ENCODE measurements at places on chromosomes 5 and 9.

- H3K4me3 ChIP-seq: no peak overlapping the region
- no peak for DNase-seq
- no peak overlapping the region for H3K27ac ChIP-seq
- no peaks in the 10 kb centered on the region for H3K4me1 ChIP-seq
Measured at GRCh38 chr5:143139585-143139984, 263.9 kb downstream of the NR3C1 start.

- DNase-seq: no peak
- H3K36me3 ChIP-seq: no peaks in the 10 kb centered on the region
- H3K4me1 ChIP-seq: no peaks in the 10 kb centered on the region
- H3K27me3 ChIP-seq: no peaks in the 10 kb centered on the region
Measured at GRCh38 chr5:115472271-115473025, 72.1 kb downstream of the FEM1C start.

DNA sequence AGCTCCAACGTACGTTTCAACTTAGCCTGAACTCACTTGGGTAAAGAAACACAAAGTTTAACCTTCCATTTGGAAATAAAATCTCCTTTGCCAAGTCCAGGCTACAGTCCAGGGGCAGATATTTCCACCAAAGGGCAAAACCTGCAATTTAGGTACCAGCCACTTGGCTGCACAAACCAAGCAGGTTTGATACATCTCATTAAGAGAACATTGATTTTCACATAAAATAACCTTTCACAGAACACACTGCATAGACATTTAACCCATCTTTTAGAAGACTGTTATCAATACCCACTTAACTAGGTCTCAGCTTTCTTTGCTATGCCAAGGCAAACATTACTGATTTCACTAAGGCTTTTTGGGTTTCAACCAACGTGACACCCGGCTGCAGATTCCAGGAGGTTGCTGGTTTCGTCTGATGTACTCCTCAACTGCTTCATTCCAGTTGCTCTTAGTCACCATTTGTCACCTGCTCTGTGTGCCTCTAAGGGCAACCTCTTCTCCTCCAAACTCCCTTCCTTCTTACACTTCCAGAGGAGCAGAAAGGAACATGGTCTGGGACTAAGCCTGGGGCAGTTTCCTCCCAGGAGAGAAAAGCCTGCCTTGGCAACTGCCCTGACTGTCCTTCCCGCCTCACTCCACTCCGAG lies 67.1 kb downstream of the EPB41L4B start:
- H3K36me3 ChIP-seq: 0 out of 2 replicates have a peak, but pooled peaks cover 4% of the 10 kb centered on the region
- H3K27ac ChIP-seq: no peak overlapping the region
- H3K4me1 ChIP-seq: 0 out of 2 replicates have a peak, but pooled peaks cover under 1% of the 10 kb centered on the region
- no peak for DNase-seq
- no peaks in the 10 kb centered on the region for H3K27me3 ChIP-seq

DNA sequence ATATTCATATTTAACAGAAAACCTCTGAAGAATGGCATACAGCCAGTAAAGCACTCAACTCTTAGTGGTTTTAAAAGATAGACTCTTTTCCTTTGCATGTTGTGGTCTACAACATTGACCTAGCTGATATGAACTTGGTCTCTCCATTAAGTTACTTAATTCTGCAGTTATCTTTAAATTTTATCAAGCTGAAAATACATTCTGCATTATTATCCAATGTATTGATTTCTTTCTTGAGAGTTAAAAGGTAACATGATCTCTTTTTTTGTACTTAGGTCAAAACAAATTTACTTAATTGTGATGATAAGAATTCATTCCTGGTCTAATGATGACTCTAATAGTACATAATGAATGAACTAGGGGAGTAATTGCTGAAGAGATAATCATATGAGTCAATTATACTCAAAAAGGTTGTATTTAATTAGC lies 132.9 kb downstream of the STARD4 start:
- H3K27me3 ChIP-seq: no peaks in the 10 kb centered on the region
- no peak for DNase-seq
- no peaks in the 10 kb centered on the region for H3K36me3 ChIP-seq
- H3K27ac ChIP-seq: no peak overlapping the region
- H3K4me3 ChIP-seq: no peak overlapping the region
- H3K4me1 ChIP-seq: no peaks in the 10 kb centered on the region

GRCh38 chr9:20490246-20490834 lies 132.0 kb downstream of the MLLT3 start:
- H3K27me3 ChIP-seq: no peaks in the 10 kb centered on the region
- DNase-seq: no peak
- no peaks in the 10 kb centered on the region for H3K36me3 ChIP-seq
- H3K4me3 ChIP-seq: no peak overlapping the region

- no peak for DNase-seq
- H3K27ac ChIP-seq: no peak overlapping the region
- H3K36me3 ChIP-seq: no peaks in the 10 kb centered on the region
- no peaks in the 10 kb centered on the region for H3K27me3 ChIP-seq
- no peaks in the 10 kb centered on the region for H3K4me1 ChIP-seq
Measured at GRCh38 chr5:75405296-75405695, 68.3 kb downstream of the HMGCR start.

- DNase-seq: no peak
- no peaks in the 10 kb centered on the region for H3K27me3 ChIP-seq
- no peaks in the 10 kb centered on the region for H3K36me3 ChIP-seq
- H3K4me3 ChIP-seq: no peak overlapping the region
- no peaks in the 10 kb centered on the region for H3K4me1 ChIP-seq
Measured at GRCh38 chr5:120932480-120932879, 468.4 kb downstream of the PRR16 start.

GRCh38 chr9:127030814-127031740 lies 91.4 kb downstream of the ANGPTL2 start:
- H3K27me3 ChIP-seq: no peaks in the 10 kb centered on the region
- DNase-seq: no peak
- H3K36me3 ChIP-seq: no peaks in the 10 kb centered on the region
- H3K27ac ChIP-seq: no peak overlapping the region
- H3K4me3 ChIP-seq: no peak overlapping the region

Data from iPS DF 6.9 (cell line).